ENCODE measurements at places on chromosomes 5 and 9.
A peak's percentile ranks its signal among the peaks of the same experiment; 100 is the strongest.

DNA sequence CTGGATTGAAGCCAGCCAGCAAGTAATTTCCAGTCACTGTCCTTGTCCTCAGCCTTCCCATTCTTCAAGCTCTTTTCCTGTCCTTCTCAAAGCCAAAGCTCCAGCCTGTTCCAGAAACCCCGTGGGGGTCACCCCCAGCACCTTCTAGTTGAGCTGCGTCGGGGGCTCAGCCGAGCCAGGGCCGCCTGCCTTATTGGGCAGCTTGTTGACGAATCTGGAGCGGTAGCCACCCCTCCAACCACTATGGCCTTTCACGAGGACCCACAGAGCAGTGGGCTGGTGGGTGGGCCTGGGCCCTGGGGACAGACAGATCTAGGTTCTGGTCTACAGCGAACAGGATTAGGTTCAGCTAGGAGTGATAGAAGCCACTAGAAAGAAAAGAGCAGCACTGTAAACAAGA, 47.3 kb downstream of the TSPAN17 start:
- DNase-seq: no peak

GRCh38 chr5:147911427-147911826, 5.1 kb upstream of the C5orf46 start:
- DNase-seq: peak; percentile 97

GRCh38 chr9:33813712-33814641, 3.0 kb upstream of the UBE2R2 start:
- peak; percentile 59 for DNase-seq

GRCh38 chr5:174202996-174203395, 157.5 kb downstream of the NSG2 start:
- no peak for DNase-seq

DNA sequence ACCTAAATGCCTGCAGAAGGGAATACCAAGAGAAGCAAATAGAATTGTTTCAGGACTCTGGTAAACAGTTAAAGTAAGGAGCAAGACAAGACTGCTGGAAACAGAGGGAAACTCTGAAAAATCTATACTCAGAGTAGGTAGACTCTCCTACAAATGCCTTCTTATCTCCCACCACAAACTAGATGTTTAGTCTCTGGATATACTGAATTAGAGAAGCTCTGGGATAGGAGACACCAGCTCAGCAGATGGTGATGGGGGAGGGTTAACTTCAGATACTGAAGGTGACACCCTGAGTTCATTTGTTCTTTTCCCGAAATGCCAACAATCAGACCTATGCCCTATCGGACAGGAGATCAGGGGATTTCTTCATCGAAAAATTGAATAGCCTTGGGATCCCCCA, 54.1 kb upstream of the CHD1 start:
- no peak for DNase-seq

GRCh38 chr5:3913279-3913678, 317.6 kb downstream of the IRX1 start:
- DNase-seq: no peak

GRCh38 chr9:3497857-3498256, 27.9 kb downstream of the RFX3 start:
- no peak for DNase-seq

DNA sequence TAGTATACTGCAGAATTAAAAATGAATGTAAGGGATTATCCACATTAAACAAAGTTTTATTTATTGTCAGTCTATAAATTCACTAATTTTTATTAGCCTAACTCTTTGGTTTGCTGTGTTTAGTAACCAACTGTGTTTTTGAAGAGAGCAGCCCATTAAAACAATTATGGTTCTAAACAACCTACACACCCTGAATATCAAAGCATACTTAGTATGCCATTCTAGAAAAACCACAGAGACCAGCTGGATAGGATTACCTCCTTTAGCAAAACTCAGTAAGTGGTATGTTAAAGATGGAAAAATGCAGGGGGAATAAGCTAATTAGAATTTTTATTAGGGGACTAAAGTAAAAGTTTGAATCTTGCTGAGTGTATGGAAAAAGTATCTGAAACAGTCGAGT, 1981.7 kb upstream of the NUDT12 start:
- DNase-seq: no peak

DNA sequence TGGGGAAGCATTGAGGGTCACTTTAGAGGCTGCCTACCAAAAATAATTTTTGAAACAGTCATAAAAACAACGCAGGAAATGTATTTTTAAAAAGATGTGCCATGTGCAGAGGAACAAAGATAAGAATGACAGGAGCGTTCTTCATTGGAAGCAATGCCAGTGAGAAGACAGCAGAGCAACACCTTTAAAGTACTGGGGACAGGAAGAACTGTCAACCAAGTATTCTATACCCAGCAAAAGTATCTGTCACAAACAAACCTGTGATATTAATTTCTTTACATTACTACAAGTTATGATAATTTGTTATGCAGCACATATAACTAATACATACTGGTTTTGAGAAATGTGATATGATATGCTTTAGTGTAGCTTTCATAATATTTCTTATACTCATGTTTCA, 675.6 kb downstream of the IRX1 start:
- no peak for DNase-seq

DNA sequence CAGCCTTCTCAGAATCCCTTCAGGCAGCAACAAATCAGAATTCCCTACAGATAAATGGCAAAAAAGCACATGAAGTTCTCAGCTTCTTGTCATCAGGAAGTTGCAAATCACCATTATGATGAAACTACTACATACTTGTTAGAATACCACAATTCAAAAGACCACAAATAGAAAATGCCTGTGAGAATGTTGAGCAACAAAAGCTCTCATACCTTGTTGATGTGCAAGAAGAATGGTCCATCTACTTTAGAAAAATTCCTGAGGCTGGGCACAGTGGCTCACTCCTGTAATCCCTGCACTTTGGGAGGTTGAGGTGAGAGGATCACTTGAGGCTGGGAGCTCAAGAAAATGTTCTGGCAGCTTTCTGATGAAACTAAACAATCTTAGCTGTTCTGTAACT, 278.1 kb downstream of the ICE1 start:
- DNase-seq: no peak

GRCh38 chr5:85453026-85453349, 1068.3 kb upstream of the EDIL3 start:
- no peak for DNase-seq

- no peak for DNase-seq
Measured at GRCh38 chr9:77910194-77910621, 121.4 kb downstream of the GNAQ start.

DNA sequence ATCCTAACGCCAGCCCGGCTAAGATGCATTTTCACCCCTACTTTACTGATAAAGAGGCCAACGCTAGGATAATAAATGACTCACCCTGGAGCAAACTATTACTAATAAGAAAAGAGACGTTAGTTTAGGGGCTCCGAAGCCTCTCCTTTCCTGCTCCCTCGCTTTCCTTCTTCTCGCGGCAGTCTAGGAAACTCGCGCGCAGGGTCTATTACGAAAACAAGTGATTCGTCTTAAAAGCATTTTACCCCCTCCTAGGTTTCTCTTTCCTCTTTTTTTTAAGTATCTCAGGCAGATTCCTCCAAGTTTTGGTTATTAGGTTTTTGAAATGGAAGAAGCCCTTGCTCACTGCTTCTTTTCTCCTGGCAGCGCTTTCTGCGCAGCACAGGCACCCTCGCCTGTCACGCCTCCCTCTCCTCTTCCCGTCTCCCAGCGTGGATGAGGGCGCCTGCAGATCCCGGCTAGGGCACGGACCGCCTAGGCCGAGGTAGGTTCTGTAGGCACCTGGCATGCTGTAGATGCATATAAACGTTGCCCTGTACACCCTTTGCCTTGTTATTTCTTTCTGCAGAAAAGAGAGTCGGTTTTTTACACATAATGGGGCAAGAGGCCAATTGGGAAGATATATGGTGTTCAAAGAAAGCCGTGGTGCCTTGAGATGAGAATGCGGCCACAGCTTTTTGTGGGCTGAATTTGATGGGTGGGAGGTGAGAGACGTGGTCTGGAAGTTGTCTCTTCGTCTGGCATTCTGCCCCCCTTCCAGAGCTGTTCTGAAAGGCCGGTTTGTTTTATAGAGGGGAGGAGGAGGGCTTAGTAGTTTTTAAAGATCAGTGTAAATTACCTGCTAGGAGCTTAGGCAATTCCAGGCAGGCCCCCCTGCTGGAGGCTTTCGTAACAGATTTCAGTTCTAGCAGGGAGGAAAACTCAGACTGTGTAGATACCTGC, 983 bp downstream of the GCNT1 start:
- DNase-seq: peak; percentile 75

- no peak for DNase-seq
Measured at GRCh38 chr5:107291866-107292265, 378.9 kb downstream of the EFNA5 start.

- peak; percentile 64 for DNase-seq
Measured at GRCh38 chr5:17222664-17223063, 5.2 kb downstream of the BASP1 start.

DNA sequence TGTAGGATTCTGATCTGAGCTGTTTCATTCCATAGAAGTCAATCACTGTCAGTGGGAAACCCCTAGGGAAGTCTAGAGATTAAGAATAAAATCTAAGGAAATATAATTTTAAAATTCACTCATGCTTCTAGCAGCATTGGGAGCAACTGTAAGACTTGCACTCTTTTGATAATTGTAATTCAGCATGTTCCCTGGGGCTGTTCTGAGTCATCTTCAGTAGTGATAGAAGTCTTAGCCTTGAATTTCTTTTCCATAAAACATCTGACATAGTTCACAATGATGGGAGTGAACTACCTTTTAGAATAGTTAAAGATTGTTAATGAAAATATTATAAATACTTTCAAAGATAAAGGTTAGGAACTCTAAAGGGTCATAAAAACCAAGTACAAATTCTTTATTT, 935.8 kb downstream of the DTWD2 start:
- DNase-seq: no peak

GRCh38 chr5:170509348-170509660, 5.5 kb downstream of the KCNIP1 start:
- DNase-seq: no peak

- DNase-seq: no peak
Measured at GRCh38 chr5:123496892-123497291, 15.1 kb upstream of the CSNK1G3 start.

DNA sequence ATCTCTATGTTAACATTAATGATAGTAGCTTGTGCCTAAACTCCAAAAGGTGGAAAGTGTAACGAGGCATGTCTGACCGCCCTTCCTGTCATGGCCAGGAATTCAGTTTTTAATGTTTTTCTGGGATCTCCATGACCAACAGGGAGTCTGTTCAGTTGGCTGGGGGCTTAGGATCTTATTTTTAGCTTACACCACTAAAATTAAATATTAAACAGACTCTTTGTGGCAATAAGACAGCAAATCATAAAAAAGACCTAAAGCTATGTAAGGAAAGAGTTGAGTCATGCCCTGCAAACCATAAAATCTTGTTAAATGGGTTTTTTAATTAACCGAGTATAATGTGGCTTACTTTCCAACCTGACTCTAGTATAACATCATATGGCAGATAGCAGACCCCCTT, 247.8 kb downstream of the DIRAS2 start:
- no peak for DNase-seq

DNA sequence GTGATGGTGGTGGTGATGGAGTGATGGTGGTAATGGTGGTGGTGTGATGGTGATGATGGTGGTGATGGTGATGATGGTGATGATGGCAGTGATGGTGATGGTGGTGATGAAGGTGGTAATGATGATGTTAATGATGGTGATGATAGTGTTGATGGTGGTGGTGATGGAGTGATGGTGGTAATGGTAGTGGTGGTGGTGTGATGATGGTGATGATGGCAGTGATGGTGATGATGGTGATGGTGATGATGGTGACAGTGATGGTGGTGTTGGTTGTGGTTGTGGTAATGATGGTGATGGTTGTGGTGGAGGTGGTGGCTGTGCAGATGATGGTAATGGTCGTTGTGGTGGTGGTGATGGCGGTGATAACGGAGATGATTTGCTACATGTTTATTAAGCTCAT, 7.3 kb downstream of the STKLD1 start:
- DNase-seq: no peak

- no peak for DNase-seq
Measured at GRCh38 chr5:131379723-131380122, 115.9 kb downstream of the CDC42SE2 start.

DNA sequence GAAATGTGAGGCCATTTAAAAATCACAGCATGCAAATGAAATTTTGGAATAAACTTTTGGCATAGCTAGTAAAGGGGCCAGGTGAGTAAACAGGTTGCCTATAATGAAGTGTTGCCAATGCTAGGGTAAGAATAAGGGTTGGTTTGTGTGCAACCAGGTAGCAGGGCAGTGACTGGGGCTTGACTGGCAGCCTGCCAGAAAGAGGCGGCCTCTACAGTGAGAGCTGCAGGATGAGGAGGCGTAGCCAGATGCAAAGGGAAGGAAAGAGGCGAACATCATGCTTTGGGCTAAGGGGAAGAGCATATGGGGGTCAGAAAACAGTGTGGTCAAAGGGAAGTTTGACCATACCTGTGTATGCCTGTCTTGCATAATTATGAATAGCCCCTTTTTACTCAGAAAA, 70.6 kb downstream of the MAST4 start:
- DNase-seq: no peak

DNA sequence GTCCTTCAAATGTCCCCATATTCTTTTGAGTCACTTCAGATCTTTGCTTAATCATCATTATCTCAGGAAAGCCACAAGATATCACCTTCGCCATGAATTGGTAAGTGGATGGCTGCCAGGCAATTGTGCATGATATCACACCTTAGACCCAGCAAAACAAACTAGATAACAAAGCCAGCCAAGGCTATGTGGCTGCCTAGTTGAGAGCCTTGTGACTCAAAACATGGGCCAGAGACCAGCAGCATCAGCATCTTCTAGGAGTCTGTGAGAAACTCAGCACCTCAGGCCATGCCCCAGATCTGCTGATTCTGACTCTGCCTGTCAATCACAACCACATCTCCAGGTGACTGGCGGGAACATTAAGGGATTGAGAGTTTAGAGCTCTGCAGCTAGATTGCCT, 82.8 kb downstream of the SLIT3 start:
- peak; percentile 19 for DNase-seq

DNA sequence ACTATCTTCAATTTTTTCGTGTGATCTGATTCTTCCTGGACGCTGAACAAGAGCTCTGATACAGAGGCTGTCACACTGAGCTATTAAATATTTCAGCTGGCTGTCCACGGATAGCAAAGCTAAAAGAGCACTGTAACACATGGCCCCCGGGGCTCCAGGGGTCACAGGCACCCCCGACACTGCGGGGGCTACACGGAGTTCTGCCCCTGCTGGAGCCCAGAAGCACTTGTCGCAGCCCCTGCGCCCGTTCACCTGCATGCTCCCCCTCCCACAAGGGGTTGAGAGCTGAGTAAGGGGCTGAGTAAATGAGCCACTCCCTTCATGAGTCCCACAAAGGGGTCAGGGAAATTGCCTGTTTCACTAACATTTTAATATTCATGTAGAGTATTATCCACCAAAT, 316.3 kb downstream of the TMEM167A start:
- no peak for DNase-seq
